ENCODE measurements at places on chromosomes 6 and 20. TPM values are rescaled to one million over a fixed set of nuclear protein-coding genes. Genes with fewer than 3 reads are reported as not detected.

- H3K4me3 ChIP-seq, result no peak overlapping the region
- no peak for DNase-seq
- peaks cover 2% of the 10 kb centered on the region for H3K36me3 ChIP-seq
- H3K27ac ChIP-seq, result no peak overlapping the region
Observed at GRCh38 chr6:168499045-168499650, 58.2 kb downstream of the SMOC2 start.

The PCSK2 gene
- 1.0 TPM for total RNA-seq

- DNase-seq, result no peak
- peaks cover 1% of the 10 kb centered on the region for H3K36me3 ChIP-seq
- H3K27ac ChIP-seq, result no peak overlapping the region
- H3K4me1 ChIP-seq, result no peaks in the 10 kb centered on the region
Observed at GRCh38 chr6:143505111-143505510, 6.4 kb downstream of the FUCA2 start.

- DNase-seq, result peak; percentile 16
- no peak overlapping the region for H3K4me3 ChIP-seq
- peaks cover 43% of the 10 kb centered on the region for H3K4me1 ChIP-seq
Observed at GRCh38 chr20:10469599-10469998, 34.5 kb downstream of the SLX4IP start.

GRCh38 chr6:169968541-169969270 lies 217.3 kb downstream of the ERMARD start:
- no peak overlapping the region for H3K27ac ChIP-seq
- DNase-seq, result no peak
- H3K4me1 ChIP-seq, result peaks cover 4% of the 10 kb centered on the region
- no peak overlapping the region for H3K4me3 ChIP-seq
- H3K36me3 ChIP-seq, result peaks cover 5% of the 10 kb centered on the region

DNA sequence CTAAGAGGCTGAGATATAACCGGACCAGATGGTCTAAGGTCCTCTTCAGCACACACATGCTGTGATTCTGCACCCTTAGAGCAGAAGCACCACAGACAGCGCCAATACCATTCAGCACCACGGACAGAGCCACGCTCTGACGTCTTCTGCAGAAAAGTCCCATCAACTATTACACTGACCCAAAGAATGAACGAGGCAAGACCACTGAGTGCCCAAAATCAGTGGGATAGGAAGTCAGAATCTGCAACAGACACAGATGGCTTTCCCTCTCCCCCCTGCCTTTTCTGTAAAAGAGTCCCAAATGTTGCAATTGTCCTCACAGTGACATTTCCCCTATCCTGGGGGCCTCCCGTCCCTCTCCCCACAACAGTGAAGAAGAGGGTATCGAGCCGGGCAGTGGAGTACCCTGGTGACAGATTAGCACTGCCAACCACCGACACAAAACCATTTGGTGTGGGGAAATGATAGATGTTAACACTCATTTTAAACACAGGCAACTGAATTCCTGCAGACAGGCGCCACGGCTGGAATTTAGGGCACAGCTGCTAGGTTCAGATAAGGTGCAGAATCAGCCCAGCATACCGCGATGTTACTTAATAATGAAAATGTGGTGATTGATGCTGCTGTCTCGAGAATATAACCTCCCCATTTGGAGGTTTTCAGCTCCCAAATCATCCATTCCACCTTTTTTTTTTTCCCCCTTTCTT lies 66.6 kb upstream of the CTNNBL1 start:
- no peaks in the 10 kb centered on the region for H3K36me3 ChIP-seq
- peaks cover 1% of the 10 kb centered on the region for H3K27me3 ChIP-seq
- no peaks in the 10 kb centered on the region for H3K4me1 ChIP-seq
- H3K27ac ChIP-seq, result no peak overlapping the region

- no peaks in the 10 kb centered on the region for H3K36me3 ChIP-seq
- H3K27me3 ChIP-seq, result peaks cover 4% of the 10 kb centered on the region
- no peak overlapping the region for H3K4me3 ChIP-seq
- no peaks in the 10 kb centered on the region for H3K4me1 ChIP-seq
- H3K27ac ChIP-seq, result no peak overlapping the region
Observed at GRCh38 chr6:167993831-167994230, 3.6 kb upstream of the KIF25 start.

The GGTLC1 gene
- not detected for total RNA-seq

DNA sequence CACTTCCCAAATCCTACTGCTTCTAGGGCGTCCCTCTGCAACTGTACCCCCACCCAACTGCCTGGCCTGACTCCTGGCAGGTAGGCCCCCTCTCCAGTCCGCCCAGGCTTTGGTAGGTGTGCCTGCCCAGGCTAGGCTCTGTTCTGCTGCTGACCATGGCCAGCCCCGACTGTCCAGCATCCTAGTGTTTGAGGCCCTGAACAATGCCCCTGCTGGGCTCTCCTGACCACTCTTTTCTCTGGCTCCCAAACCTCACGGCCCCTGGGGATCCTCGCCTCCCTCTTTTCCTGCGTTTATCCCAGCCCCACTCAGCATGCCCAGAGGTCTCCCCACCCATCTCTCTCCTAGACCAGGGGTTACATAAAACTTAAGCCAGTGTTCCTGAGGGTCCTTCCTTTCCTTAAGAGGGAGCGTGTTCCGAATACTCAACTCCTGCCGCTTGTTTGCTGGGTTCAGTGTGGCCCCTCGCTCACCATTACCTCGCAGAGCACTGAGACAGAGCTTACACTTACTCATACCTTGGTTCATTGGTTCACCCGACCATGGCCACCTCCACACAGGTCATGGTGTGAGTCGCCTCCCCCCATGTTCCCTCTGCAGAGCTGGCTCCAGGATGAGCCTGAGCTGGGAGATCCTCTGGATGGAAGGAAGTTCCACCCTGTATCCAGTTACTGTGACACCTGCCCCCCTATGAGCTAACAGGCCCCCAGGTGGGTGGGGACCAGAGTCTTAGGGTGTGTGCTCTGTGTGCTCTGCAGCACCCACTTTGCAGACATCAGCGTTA lies 21.0 kb upstream of the MYT1 start:
- DNase-seq, result no peak
- H3K27ac ChIP-seq, result no peak overlapping the region
- H3K27me3 ChIP-seq, result peaks cover 5% of the 10 kb centered on the region
- no peaks in the 10 kb centered on the region for H3K4me1 ChIP-seq
- H3K36me3 ChIP-seq, result peaks cover 10% of the 10 kb centered on the region
- no peak overlapping the region for H3K4me3 ChIP-seq

DNA sequence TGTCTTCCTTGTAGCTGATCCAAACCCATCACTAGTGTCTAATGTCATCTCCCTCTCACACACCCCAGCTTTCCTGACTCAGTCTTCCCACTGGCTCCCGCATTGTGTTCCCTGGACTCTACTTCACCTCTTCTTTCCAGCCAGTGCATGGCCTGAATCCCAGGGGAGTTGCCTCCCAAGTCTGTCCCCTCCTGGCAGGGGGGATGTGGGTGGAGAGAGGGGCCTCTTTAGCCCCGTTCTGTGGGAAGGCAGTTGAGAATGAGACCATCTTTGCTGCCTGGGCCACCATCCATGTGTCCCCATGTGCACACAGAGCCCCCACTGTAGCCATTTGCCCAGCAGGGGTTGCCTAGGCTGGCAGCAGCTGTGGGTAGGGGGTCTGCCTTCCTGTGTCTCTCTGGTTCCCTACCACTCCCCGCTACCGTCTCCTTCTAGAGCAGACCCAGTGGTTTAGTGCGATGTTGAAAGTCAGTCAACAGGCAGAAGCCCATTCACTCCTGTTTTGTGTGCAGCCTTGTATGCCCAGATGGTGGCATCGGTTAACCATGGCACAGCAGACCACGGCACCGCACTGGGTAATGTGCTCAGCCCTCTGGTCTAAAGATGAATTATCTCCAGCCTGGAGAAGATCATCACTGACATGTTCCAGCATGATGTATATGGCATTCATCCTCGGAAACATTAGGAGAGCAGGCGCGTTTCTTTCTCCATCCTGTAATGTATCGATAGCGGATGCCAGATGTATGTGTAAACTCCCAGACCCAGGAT lies 178.8 kb upstream of the SNX9 start:
- no peak overlapping the region for H3K27ac ChIP-seq
- no peak overlapping the region for H3K4me3 ChIP-seq
- peaks cover 19% of the 10 kb centered on the region for H3K36me3 ChIP-seq
- peaks cover 47% of the 10 kb centered on the region for H3K4me1 ChIP-seq
- H3K27me3 ChIP-seq, result peaks cover 12% of the 10 kb centered on the region

GRCh38 chr20:50001784-50002311 lies 19.1 kb downstream of the SNAI1 start:
- no peak for DNase-seq
- H3K4me1 ChIP-seq, result peaks cover 26% of the 10 kb centered on the region
- no peaks in the 10 kb centered on the region for H3K27me3 ChIP-seq

DNA sequence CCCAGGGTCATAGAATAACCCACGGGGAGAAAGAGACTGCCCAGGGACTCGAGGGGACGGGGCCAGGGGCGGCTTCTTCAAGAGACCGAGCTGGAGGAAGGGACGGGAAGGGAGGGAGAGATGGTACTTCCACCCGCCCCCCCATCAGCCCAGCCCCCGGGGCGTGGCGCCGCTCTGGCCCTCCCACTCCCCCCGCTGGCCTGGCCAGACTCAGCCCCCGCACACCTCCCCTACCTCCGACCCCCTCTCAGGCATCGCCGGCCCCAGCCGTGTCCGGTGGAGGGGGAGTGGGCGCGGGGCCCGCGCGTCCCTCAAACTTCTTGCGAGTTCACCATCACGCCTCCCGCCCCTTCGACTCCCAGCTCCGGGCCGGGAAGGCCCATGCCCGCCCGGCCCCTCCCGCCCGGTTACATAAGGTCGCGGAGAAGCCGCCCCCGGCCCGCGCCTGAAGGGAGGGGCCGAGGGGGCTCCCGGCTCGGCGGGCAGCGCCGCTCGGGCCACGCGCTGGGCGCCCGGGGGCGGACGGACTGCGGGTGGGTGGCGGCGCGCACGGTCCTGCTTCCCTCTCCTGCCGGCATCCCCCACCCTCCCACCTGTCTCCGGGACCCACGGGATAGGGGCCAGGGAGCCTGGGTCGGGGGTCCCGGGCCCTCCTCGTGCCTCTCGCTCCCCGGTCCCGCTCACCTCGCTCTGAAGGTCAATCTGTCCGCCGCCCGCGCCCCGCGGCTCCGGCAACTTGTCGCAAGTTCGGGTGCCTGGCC lies 562 bp downstream of the TFEB start:
- H3K27me3 ChIP-seq, result no peaks in the 10 kb centered on the region
- H3K36me3 ChIP-seq, result no peaks in the 10 kb centered on the region
- no peak overlapping the region for H3K27ac ChIP-seq
- H3K4me3 ChIP-seq, result peak overlapping the region; percentile 51
- peaks cover 13% of the 10 kb centered on the region for H3K4me1 ChIP-seq
- peak; percentile 66 for DNase-seq

DNA sequence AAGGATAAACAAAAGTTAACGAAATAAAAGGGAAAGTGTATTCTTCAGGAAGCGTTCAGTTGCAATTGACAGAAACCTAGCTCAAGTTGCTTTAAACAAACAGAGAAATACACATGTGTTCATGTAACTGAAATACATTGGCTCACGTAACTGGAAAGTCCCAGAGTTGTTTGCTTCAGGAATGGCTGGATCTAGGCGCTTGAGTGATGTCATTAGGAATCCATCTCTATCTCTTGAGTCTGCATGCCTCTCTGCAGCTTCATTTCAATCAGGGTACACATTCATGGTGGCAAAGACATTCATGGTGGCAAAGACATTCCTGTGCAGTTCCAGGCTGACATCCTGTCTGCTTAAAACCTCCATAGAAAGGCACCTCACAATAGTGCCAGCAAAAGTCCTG lies 45.4 kb upstream of the EYA2 start:
- no peaks in the 10 kb centered on the region for H3K4me1 ChIP-seq
- H3K36me3 ChIP-seq, result no peaks in the 10 kb centered on the region
- DNase-seq, result no peak
- H3K27me3 ChIP-seq, result no peaks in the 10 kb centered on the region

GRCh38 chr20:62843656-62844055 lies 18.0 kb downstream of the TCFL5 start:
- no peak for DNase-seq
- no peaks in the 10 kb centered on the region for H3K4me1 ChIP-seq
- no peak overlapping the region for H3K4me3 ChIP-seq
- no peaks in the 10 kb centered on the region for H3K27me3 ChIP-seq
- no peak overlapping the region for H3K27ac ChIP-seq
